Stimulated activated CD8-positive, alpha-beta memory T cell treated with anti-CD3 and anti-CD28 coated beads, Interleukin-15, amount 100 ng/mL, for 48 hours (primary cell): ENCODE measurements at places on chromosomes 16 and 17.
A peak's percentile ranks its signal among the peaks of the same experiment; 100 is the strongest.

GRCh38 chr17:15438491-15439105, 28.8 kb downstream of the CDRT4 start:
- DNase-seq, result no peak

DNA sequence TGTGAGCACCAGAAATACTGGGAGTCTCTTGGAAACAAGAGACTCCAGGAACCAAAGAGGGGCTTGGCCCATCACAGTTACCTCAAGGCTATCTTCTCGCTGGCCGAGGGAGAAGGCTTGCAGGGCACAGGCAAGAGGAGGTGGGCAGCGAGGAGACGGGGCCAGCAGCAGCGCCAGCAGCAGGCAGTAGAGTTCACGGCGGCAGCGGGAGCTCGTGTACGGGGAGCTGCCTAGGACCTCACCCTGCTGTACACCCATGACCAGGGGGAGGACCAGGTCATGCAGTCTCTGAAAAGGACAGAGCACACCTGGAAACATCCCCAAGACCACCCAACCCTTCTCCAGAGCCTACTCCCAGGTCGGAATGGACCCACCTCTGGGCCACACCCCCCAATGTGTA, 30.8 kb downstream of the PELP1 start:
- no peak for DNase-seq

- DNase-seq, result no peak
Observed at GRCh38 chr17:63277629-63278028, 168.5 kb downstream of the CYB561 start.

GRCh38 chr17:45852535-45853297, 8.0 kb downstream of the SPPL2C start:
- peak; percentile 18 for DNase-seq

DNA sequence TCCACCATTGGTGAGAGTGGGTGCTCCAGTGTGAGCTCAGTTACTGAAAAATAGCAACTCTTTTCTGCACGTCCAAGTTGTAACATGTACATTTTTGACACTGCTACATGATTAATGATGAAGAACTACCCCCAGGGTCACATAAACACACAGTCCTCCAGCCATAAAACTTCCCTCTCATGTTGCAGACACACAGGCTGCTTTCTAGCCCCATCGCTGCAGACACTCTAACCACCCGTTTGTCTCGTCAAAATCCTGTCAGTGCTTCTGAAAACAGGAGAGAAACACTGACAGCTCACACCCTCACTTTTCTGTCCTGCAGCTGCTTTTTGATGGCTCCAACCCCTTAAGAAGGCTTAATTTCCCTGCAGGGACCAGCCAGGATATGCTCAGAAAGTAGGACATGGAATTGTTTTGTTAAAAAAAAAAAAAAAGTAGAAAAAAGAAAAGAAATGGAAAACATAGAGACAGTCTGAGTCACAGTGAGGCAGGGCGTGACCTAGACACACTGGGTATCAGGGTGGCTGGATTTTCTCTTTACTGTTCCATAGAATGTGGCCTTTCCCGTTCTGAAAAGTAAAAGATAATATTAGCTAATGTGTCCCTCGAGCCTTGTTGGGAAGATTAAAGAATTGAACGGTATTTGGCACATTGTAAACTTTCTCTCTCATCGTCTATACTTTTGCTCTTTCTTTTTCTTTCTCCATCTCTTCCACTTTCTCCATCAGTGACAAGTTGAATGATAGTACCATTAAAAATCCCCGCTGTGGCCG, 20.7 kb upstream of the CCL5 start:
- no peak for DNase-seq

- peak; percentile 24 for DNase-seq
Observed at GRCh38 chr17:82272495-82273326, 789 bp downstream of the CSNK1D start.

DNA sequence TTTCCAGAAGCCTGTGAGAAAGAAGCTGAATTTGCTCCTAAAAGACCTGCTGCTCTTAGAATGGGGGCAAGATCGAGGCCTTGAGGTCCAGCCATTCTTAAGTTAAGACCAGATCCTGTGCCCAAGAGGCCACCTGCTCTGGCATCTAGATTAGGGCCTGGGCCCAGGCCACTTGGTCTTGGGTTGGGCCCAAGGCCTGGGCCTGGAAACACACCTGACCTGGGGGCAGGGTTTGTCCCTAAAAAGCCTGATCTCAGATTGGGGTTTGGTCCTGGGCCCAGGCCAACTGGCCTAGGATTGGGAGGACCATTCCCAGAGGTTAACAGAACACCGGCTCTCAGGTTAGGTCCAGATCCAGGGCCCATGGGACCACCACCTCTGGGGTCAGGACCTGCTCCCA, 12.9 kb downstream of the CHTF8 start:
- DNase-seq, result no peak

DNA sequence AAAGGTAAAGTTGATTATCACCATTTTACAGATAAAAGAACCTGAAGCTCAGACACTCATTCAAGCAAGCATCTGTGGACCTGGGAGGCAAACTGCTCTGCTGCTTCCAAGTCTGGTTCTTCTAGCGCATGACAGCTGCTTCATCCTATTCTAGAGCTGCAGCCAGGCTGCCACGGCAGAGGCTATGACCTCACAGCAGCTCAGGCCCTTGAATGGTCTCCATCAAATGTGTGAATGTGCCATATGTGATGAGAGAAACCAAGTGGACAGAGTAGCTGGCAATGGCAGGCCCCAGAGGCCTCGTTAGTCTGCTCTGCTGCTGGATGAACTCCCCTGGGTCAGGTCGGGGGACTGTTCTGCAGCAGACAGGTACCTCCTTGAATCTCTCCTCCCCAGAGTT, 30.7 kb upstream of the FOXJ1 start:
- DNase-seq, result no peak

- DNase-seq, result no peak
Observed at GRCh38 chr17:22443061-22443460, 750.7 kb downstream of the KCNJ18 start.

GRCh38 chr16:87306516-87306915, 10.7 kb downstream of the C16orf95 start:
- DNase-seq, result no peak

DNA sequence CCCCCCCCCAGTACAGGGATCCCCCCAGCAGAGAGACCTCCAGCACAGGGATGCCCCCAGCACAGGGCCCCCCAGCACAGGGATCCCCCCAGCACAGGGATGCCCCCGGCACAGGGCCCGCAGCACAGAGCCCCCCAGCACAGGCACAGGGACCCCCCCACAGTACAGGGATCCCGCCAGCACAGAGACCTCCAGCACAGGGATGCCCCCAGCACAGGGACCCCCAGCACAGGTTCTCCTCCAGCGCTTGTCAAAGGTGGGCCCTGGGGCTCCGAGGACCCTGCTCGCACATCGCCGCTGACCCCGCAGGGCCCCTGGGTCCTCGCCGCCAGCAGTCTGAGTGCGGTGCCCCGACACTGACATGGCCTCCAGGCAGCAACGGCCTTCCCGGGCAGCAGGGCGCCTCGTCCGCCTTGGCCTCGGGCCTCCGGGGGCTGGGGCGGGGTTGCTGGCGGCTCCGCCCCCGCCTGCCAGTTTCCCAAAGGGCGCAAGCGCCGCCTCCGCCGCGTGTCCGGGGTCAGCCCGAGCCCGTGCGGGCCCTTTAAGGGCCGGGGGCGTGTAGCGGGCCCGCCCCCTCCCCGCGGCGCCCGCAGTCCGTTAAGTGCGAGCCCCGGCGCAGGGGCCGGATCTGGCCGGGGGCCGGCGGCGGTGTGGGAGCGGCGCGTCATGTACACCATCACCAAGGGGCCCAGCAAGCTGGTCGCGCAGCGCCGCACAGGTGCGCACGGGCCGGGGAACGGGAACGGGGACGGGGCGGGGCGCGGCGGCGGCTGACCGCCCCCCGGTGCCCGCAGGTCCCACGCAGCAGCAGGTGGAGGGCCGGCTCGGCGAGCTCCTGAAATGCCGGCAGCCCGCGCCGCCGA, at the start of gene MCRIP2:
Gene MCRIP2, plus strand, starts transcription at position 503 of the 863 bp plus-strand sequence. Its CDS starts 164 bp downstream, at position 667.
- DNase-seq, result peak; percentile 73

DNA sequence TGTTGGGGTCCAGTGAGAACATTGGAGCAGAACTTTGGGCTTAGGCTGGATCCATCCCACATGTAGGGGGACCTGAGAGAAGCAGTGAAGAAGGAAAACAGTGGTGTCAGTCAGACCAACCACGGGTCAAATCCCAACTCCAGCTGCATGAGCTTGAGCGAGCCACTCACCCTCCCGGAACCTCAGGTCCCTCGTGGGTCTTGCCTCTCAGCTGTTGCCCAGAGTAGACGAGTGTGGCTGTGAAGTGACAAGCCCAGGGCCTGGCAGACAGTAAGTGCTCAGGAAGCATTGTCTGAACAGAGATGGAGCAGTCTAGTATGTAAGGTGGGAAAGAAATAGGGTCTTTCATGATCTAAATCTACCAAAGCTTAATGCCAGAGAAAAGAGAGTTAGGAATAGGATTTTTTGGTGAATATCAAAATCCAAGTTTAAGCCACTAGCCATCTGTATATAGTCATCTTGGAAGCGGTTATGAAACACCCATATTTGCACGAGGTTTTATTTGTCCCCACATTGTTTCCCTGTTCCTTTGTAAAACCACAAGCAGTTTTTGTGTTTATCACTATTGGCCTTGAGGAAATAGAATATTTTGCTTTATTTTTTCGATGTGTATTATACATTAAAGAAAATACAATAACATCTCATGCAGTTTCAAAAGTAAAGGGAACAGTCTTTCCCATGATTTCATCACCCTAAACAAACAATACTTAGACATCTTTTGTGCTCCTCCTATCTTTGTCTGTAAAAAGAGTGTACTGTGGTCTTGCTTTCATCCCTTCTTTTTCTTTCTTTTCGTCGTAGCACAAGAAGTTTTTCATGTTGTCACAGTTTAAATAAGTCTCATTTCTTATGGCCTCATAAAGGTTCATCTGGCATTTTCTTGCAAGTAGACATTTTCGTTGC, 112.0 kb downstream of the CLEC16A start:
- DNase-seq, result no peak

GRCh38 chr16:86667035-86667434, 88.7 kb downstream of the FOXL1 start:
- no peak for DNase-seq

DNA sequence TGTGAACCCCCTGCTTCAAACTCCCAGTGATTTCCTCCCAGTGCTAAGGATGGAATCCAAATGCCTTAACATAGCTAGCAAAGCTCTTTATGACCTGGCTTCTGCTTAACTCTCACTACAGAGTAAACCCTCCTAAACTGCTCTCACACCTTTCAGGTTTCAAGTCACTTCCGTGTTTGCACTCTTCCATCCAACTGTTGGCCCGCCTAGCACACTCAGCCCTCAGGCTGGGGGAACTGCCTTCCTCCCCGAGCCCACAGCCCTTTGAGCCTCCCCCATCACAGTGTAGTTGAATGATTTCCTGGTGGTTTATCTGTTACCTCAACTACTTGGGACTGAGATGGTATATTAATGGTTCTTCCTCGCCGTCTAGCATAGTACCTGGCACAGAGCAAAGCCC, 342.5 kb downstream of the NPIPA8 start:
- no peak for DNase-seq

DNA sequence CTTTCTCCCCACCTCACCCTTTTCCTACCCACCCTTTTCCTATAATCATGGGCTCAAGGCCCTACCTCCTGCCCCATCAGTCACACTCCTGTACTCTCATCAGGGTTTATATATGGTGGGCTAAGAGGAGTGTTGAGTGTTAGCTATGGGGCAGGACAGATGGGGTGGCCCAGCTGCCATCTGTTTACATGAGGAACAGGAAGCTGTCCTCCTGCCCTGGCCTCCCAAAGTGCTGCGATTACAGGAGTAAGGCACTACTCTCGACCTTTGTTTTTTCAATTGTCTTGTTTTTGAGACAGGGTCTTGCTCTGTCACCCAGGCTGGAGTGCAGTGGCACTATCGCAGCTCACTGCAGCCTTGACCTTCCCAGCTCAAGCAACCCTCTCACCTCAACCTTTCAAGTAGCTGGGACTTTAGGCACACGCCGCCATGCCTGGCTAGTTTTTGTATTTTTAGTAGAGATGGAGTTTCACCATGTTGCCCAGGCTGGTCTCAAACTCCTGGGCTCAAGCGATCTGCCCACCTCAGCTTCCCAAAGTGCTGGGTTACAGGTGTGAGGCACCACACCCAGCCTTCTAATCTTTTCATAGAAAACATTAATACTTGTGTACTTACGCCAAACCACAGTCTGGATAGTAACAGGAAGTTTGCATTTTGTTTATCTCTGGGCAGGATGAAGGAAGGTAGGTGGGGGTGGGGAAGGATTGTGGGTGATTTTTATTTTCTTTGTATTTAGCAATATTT, 1.6 kb downstream of the TRADD start:
- no peak for DNase-seq

DNA sequence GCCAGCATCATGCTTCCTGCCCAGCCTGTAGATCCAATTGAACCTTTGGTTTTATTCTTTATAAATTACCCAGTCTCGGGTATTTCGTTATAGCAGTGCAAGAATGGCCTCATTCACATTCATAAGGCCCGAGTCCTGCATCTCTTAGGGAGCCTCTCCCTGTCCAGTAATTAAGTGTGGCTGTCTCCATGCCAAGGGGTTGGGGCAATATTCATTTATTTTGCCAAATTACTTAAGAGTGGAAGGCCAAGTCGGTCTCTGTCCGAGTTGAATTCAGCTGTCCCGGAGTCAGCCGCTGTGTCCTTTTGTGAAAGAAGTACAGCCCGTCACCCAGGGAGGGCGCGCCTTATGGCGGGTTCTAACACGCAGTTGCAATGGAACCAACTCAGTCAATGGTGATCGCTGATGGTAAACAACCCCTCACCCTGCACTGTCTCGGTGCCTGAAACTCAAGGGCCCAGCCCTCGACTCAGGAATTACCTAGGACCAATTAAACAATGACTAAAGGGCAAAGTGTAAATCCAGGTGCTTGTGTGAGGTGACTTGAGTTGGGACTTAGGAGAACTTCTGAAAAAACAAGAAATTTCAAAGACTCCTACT, 22.2 kb downstream of the KIAA0513 start:
- DNase-seq, result no peak

- peak; percentile 14 for DNase-seq
Observed at GRCh38 chr16:53549970-53550690, 47.1 kb upstream of the AKTIP start.

- no peak for DNase-seq
Observed at GRCh38 chr17:19363114-19363438, 553 bp upstream of the B9D1 start.

- DNase-seq, result no peak
Observed at GRCh38 chr17:83185023-83186002, 105.9 kb downstream of the METRNL start.

- no peak for DNase-seq
Observed at GRCh38 chr17:66415366-66416206, 113.2 kb downstream of the PRKCA start.

GRCh38 chr17:39173080-39173479, 7.1 kb upstream of the ARL5C start:
- no peak for DNase-seq
